OCI-LY7 (cell line): ENCODE measurements at places on chromosomes 6 and 20. TPM values are rescaled to one million over a fixed set of nuclear protein-coding genes. Genes with fewer than 3 reads are reported as not detected.

- no peak for DNase-seq
Observed at GRCh38 chr6:48833916-48834315, 629.1 kb downstream of the MMUT start.

- no peak for DNase-seq
Observed at GRCh38 chr20:41086402-41087324, 50.7 kb upstream of the PLCG1 start.

DNA sequence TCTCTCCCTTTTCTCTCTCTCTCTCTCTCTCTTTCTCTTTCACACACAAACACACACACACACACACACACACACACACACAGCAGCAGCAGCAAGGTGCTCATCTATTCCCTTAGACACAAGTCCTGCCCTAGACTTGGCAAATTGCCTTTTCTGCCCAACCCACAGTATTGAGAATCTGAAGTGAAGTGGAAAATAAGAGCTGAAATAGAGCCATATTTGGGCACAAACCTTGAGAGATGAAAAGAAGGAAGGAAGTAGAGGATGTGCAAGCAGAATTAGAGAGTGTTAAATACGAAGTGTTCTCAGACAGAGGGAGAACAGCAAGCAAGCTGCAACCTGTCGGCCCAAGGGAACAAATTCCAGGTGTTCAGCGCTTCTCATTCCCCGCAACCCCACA is 557.5 kb upstream of the NOX3 start:
- DNase-seq: no peak

Gene COL11A2
- 4.5 and 4.6 TPM in 2 replicates for total RNA-seq

Gene COL9A1
- not detected in 2 replicates for total RNA-seq

Gene CAP2
- total RNA-seq: not detected in 2 replicates

Gene NKX2-4
- total RNA-seq: not detected in 2 replicates
